ENCODE measurements at places on chromosomes 4 and X.

GRCh38 chr4:188783606-188784160, 644.4 kb downstream of the TRIML1 start:
- no peak for DNase-seq

DNA sequence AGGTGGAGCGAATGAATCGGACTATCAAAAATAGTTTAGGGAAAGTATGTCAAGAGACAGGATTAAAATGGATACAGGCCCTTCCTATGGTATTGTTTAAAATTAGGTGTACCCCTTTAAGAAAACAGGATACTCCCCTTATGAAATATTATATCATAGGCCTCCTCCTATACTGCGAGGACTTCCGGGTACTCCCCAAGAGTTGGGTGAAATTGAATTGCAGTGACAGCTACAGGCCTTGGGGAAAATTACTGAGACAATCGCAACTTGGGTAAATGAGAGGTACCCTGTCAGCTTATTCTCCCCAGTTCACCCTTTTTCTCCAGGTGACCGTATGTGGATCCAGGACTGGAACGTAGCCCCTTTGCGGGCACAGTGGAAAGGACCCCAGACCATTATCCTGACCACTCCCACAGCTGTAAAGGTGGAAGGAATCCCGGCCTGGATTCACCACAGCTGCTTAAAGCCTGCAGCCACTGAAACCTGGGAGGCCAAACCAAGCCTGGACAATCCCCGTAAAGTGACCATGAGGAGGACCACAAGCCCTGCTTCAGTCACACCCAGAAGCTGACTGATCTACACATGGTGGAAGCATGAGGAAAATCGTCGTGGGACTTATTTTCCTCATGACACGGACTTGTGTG, 1138.1 kb downstream of the ARAP2 start:
- no peak for DNase-seq

DNA sequence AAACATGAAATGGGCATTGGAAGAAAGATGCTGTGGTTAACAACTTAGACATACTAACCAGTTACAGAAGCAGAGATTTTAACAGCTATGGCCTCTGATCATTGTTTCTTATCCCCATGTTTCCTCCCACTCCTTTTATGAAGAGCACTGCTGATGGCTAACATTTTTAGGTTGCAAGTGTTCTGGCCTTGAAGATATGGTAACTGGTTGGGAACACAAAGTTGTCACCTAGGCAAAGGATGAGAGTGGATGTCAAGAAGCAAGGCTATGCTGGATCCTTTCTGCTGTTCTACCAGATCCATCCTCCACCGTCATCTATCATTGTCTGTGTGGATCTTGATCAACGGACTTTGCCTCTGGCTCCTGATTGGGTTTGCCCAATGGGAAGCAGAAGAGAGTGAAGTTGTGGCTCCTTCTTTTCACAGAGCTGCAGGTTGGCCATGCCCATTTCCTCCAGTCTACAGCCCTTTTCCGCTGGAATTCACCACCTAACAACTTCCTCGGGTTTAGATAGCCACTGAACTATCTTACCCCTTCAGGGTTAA, 48.9 kb upstream of the SPP1 start:
- no peak for DNase-seq

- DNase-seq: no peak
These were observed 277.1 kb downstream of the ADGRA3 start for GRCh38 chr4:22238742-22239141.

- no peak for DNase-seq
These were observed 25.5 kb upstream of the TEC start for GRCh38 chr4:48295116-48295515.

GRCh38 chr4:151192556-151193235, 84.3 kb upstream of the PRSS48 start:
- DNase-seq: no peak

DNA sequence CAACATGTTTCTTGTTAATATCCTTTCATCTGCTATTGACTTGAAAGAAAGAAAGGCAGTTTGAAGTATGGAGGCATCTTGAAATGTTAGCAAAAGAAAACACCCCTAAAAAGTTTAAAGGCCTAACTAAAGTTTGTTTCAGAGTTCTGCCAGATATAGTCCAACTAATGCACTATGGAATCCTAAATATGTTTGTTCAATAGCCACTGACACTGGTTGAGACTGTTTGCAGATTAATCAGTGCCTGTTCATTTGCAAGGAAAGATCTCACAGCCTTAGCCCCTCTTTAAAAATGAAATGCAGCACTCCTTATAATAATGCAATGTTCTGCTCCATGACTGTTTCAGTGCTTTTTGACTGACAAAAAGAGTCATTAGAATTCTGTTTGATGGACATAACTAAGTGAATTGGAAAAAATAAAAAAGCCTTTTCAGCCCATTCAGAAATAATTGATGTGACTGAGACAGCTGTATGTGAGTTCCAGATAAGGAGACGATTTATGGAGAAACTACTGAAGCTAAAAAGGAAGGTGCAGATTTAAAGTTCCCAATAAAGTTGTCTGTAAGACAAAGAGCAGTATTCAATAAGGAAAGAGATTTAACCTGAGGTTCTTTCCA, 192.0 kb downstream of the PCDH7 start:
- DNase-seq: no peak

DNA sequence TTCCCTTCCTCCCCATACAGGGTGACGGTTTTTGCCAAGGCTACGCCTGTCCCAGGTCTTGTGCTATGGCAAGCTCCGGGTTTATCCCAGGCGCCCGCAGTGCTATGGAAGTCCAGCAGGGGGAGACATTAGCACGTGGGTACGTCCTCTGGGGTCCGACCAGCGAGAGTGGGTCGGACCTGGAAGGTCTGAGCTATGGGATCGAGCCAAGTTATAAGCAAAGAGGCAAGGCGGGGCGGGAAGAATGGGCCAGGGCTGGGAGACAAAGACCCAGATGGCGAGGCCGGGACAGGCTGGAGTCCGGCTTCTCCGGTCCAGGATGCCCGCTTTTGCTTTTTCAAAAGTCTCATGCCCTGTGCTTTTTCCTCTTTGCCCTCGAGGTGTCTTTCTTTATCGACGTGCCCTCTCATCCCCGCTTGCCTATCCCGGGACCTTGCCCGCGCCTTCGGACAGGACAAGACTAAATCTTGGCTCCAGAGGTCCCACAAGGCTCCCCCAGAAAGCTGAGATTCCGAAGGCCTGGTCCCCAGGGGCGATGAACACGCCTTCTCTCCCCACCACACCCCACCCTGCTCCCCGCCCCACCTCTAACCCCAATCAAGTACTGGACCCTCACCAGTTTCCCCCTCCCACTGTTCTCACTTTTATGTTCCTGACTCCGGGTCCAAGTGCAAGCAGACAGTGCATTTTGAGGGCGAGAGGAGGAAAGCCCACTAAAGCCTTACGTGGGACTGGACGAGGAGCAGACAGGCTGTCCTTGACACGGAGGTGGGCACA, 785 bp upstream of the EFNB1 start:
- peak; percentile 70 for DNase-seq

DNA sequence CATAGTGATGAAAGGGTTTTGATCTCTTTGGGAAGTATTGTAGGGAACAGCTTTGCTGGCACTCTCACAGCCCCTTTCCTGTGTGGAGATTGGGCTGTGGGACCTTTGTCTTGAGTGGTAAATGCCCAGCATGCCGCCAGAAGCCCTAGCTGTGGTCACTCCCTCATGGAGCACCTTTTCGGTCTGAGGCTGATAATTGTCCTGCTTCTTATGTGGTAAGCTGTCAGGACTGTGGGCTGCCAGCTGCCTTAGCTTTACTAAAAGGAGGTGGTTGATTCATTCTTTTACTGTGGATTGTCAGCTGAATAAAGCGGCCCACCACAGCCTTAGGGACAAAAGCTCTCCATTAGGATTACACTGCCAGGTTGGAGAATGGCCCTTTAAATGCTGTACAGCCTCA, 7.1 kb downstream of the PASD1 start:
- no peak for DNase-seq

- no peak for DNase-seq
These were observed 5.3 kb downstream of the MAGEB2 start for GRCh38 chrX:30220661-30221060.

DNA sequence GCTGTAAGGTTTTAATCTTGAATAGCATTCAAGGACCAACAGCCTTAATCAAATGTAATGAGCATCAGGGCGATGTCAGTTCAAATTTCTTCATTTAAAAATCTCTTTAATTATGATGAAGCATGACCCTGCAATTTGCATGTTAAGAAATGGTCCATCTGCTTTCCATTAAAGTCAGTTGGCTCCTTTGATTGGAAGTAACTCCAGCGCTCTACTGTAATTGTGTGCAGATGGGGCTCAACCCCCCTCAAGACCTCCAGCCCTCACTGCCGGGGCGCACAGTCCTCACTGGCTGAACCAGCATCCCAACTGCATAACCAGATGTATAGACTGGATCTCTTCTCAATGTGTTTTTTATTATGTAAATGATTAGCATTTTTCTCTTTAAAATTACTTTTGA, 126.9 kb downstream of the VCX3B start:
- DNase-seq: no peak

GRCh38 chr4:99457270-99457669, 22.1 kb upstream of the ADH7 start:
- DNase-seq: no peak

GRCh38 chr4:189202869-189203271, 737.8 kb upstream of the FRG1 start:
- no peak for DNase-seq

GRCh38 chr4:150582873-150583286, 929 bp downstream of the MAB21L2 start:
- DNase-seq: no peak

DNA sequence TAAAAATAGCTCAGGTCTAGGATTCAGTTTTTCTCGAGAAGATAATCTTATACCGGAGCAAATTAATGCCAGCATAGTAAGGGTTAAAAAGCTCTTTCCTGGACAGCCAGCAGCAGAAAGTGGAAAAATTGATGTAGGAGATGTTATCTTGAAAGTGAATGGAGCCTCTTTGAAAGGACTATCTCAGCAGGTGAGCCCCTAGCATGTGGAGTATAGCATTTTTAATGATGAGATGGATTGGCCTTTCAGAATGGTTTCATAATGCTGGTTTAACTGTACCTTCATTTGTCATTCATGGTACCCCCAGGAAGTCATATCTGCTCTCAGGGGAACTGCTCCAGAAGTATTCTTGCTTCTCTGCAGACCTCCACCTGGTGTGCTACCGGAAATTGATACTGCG, 79.4 kb downstream of the SLC10A6 start:
- no peak for DNase-seq

GRCh38 chr4:55330241-55330640, 15.8 kb upstream of the SRD5A3 start:
- no peak for DNase-seq
